ENCODE measurements at places on chromosomes 3 and 15.

GRCh38 chr3:127159543-127159942 is 33.4 kb upstream of the PRR23E start:
- DNase-seq = no peak

DNA sequence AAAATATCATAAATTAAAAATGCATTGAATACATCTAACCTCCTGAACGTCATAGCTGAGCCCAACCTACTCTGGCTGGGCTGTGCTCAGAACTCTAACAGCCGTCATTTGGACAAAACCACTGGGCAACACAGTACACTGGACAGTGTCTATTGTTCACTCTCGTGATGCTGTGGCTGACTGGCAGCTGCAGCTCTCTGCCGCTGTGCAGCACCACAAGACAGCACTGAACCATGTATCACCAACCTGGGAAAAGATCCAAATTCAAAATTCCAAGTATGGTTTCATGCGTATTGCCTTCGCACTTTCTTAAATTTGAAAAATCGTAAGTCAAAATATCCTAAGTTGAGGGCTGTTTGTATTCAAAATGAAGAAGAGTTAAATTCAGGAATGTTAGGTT is 145.1 kb upstream of the CNTN4 start:
- DNase-seq = no peak

GRCh38 chr3:191217301-191217700 is 18.3 kb downstream of the OSTN start:
- no peak for DNase-seq

DNA sequence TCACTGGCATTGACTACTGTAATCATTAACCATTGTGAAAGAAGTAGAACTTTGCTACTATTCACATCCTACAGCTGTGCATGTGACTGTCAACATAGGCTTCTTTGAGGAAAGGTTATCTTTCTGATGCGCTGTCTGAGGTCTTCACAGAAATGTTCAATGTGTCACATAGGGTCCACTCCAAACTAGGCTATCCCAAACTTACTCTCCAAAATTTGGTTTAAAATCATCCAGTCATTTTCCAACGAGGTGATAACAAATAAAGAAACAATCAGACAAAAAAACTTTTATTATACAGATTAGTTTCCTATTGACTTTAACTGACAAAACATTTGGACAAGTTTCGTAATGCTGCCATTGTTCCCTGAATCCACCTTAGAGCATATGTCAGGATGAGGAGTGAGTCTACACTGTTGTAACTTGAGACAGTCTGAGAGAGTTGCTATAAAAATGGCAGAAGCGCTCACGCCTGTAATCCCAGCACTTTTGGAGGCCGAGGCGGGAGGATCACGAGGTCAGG is 511.6 kb downstream of the PLOD2 start:
- no peak for DNase-seq

DNA sequence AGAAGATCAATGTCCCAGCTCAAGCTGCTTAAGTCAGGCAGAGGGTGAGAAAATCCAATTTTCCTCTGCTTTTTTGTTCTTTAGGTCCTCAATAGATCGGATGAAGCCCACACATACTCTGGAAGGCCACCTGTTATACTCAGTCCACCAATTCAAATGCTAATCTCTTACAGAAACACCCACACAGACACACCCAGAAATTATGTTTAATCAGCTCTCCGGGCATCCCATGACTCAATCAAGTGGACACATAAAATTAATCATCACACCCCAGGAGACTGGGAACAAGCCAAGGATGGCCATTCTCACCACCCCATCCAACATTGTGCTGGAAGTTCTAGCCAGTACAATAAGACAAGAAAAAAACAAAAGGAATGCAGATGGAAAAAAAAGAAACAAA is 67.8 kb upstream of the SLC24A5 start:
- no peak for DNase-seq

GRCh38 chr3:98980915-98981596 is 79.6 kb upstream of the DCBLD2 start:
- DNase-seq = no peak

DNA sequence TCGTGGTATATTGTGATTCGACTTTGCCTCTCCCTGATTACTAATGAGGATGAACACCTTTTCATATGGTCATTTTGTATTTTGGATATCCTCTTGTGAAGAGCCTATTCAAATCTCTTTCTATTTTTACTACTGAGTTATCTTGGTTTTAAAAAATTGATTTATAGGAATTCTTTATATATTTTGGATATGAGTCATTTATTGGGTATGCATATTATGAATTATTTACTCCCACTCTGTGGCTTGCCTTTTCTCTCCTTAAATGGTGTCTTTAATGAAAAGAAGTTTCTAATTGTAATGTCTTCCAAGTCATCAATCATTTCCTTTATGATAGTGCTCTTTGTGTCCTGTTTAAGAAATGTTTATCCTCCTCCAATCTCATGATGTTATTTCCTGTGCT is 191.5 kb upstream of the DPH6 start:
- no peak for DNase-seq

GRCh38 chr3:156802821-156803606 is 23.1 kb upstream of the LEKR1 start:
- DNase-seq = no peak

- DNase-seq = no peak
These were observed 830.9 kb upstream of the CFAP20DC start for GRCh38 chr3:59880717-59881116.

GRCh38 chr3:125137358-125138033 is 75.1 kb downstream of the SLC12A8 start:
- no peak for DNase-seq

DNA sequence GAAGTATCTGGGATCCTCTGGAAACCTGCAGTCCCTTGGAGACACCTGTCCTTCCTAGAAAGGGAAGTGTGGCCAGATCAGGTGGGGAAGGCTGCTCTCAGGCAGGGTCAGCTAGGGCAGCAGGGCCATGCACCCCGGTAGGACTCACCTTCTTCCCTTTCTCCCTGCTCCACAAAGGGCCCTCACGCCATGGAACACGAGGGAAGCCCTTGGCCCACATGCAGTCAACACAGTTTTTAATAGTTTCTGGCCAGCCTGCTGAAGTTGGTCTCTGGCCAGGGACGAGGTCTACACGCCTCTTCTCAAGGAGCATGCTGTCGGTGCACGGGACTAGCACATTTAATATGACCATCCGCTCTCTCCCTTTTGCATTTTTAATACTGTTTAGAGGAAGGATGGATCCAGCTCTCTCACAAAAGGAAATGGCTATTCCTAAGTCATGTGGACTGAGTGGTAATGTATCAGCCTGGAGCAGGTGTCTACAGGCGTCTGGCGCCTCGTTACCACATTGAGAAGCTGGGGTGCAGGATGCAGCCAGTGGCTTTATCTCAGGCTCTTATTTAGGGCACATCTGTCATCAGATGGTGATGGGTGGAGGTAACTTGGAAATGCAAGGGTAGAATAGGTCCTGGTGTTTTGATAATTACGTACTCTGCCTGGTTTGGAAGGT is 153.9 kb downstream of the KLF13 start:
- no peak for DNase-seq

DNA sequence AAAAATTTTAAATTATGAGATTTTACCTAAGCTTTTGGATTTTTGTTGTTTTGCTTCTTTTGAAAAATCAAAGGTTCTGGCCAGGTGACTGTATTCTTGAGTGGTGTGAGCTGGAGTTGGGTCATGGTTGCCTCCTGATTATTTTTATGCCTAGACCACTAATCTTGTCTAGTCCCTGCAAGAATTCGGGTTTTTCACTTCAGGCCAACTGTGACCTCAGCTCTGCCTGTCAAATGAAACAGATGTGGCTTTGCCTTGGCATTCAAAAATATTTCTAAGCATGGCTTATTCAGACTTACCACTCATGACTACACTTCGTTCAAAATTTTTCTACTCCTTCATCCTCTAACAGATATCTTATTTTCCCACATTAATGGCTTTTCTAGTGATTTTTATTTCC is 25.4 kb upstream of the CDV3 start:
- no peak for DNase-seq

DNA sequence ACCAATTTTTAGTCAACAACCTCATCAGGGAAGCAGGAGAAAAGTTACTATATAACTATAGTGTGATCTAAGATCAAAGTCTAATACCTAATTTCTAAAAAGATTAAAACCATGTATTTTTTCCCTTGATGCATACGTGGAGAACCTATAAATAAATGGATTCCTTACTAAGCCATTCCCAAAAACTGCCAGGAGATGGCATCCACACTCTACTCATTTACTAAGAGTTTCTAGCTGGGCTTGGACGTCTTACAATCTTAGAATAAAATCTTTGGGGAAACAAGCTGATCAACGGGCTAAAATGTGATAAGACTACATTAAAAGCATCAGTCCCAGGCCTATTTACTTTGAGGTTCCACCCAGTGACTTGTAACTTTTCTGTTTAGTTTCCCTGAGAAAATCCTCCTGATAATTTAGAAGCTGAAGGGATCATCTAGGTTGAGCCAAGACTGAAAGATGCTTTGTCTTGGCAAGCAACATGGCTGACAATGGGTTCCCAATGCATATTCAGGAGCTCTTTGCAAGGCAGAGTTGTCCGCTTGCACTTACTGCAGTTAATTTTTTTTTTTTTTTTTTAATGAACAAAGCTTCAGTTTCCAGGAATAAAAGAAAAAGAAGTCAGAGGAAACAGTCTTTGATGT is 85.5 kb upstream of the FGF12 start:
- DNase-seq = peak; percentile 17

GRCh38 chr15:67827562-67828277 is 2.4 kb downstream of the SKOR1 start:
- peak; percentile 13 for DNase-seq

GRCh38 chr3:114058646-114059045 is 2.1 kb downstream of the QTRT2 start:
- DNase-seq = no peak

- DNase-seq = no peak
These were observed 43.6 kb downstream of the HMG20A start for GRCh38 chr15:77464129-77464865.

- no peak for DNase-seq
These were observed 25.6 kb upstream of the KBTBD12 start for GRCh38 chr3:127889461-127889863.

All from stimulated activated CD4-positive, alpha-beta T cell treated with anti-CD3 and anti-CD28 coated beads, Interleukin-15, amount 100 ng/mL, for 24 hours (primary cell).